ENCODE measurements at places on chromosomes 3 and 15.

- no peak for DNase-seq
Observed at GRCh38 chr15:55387027-55387426, 21.1 kb downstream of the CCPG1 start.

- no peak for DNase-seq
Observed at GRCh38 chr3:47418167-47419082, 37.6 kb downstream of the PTPN23 start.

- DNase-seq, result no peak
Observed at GRCh38 chr15:80977627-80978036, 12.0 kb downstream of the MESD start.

DNA sequence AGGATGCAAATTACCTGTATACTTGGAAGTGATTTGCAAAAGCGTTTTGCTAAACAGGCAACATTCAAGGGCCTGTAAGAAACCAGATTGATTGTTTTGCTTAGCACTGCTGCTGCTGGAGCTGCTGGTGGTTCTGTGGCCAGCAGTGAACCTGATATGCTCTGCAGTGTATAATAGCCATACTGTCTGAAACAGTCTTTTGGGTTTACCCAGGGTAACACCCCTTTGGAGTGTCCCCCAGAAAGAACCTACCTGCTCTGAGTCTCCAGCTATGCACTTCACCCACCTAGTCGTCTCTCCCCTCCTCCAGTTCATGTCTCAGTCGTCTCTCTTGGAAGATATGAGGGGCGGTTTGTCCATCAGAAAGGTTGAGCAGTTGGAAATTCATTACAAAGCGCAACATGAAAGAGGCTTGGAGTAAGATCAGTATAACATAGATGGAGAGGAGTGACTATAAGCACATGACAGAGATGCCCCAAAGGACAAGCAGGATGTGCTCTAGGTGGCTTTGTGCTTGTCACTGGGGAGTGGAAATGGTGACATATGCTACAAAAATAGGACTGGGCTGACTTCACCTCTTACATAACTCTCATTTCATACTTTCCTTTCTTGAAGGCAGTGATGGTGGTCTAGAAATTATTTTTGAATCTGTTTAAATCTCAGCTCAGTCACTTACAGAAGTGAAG lies 3.8 kb downstream of the MKRN2 start:
- DNase-seq, result peak; percentile 68

GRCh38 chr3:4807381-4808280 lies 171.6 kb upstream of the BHLHE40 start:
- DNase-seq, result no peak

DNA sequence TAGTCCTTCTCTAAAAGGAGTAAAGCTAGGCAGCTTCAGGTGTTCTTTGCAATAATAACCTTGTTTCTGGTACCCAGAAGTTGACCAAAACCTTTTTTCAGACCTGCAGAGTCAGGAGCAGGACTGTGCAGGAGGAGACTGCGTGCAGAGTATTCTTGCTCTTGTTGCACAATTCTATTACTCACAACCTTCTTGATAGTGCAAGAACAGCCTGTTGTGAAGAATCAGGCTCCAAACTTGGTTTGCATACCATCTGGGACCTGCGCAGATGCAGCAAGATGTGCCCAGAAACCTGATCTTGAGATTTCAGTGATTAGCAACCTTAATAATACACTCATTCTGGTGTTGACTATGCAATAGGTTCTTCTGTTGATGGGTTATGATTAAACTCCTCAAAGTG lies 111.9 kb downstream of the ATG7 start:
- DNase-seq, result no peak

- DNase-seq, result no peak
Observed at GRCh38 chr3:27794211-27794610, 72.1 kb upstream of the EOMES start.
